ENCODE measurements at places on chromosomes 13 and 19. TPM values are rescaled to one million over a fixed set of nuclear protein-coding genes. Genes with fewer than 3 reads are reported as not detected.

The C13orf42 gene
- total RNA-seq = not detected

The NCR1 gene
- not detected for total RNA-seq

- DNase-seq = no peak
Observed at GRCh38 chr19:6608940-6609339, 18.0 kb upstream of the CD70 start.

DNA sequence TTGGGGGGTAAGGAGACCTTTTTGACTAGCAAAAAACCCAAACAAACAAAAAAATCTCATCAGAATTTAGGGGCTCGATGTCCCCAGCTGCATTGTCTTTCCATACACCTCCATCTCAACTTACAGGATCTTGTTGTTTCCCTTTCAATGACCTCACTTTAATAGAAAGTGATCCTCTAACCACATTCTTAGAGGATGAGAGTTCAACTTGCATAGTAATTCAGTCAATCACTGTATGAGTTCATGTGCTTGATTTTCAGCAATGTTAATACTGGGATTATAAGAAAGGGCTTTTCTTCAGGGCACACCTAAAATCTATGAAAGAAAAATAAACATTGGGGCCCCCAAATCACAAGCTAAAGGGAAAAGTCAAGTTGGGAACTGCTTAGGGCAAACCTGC lies 1512.0 kb downstream of the SLITRK1 start:
- no peak for DNase-seq

DNA sequence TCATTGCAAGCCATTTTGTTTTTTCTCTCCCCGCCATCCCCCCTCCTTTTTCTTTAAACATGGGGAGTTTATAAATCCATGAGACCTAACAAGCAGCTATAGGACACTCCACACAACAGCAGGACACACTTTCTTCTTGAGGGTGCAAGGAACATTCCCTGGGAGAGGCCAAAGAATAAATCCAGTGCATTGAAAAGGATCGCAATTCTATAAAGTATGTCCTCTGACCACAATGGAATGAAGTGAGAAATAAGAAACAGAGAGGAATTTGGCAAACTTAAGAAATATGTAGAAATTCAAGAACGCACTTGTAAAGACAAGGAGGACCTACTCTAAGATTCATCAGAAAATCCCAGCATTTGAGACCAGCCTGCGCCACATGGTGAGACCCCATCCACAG lies 11.9 kb downstream of the KLF2 start:
- DNase-seq = no peak

DNA sequence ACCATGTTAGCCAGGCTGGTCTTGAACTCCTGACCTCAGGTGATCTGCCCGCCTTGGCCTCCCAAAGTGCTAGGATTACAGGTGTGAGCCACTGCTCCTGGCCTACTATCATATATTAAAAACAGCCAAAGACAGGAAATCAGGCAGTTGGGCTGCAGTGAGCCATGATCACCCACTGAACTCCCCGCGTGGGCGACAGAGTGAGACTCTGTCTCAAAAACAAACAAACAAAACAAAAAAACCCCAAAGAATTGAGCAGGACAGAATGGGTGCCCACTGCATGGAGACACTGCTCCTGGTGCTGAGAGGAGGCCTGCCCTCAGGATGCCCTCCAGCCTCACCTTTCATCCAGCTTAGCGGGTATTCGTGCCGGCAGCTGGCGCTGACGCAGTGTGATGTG lies 5.2 kb upstream of the RINL start:
- no peak for DNase-seq

The FCAR gene
- total RNA-seq = 0.95 TPM

DNA sequence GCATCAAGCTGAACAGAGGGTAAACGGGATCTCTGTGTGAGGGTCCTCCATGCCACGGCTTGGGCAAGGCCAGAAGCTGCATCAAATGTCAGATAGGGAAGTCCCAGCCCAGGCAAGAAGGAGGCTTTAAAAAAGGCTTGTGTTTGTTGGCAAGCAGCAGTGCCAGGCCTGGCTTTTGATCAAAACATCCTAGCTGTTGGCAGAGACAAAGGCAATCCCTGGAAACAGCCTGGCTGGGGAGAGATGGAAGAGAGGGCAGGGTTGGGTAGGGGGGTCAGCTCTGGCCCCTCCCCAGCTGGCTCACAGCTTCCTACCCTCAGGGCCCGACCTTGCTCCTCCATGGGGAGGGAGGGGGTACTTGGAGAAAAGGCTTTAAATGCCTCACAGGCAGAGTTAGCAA lies 61.8 kb upstream of the KCTD15 start:
- DNase-seq = peak; percentile 56

DNA sequence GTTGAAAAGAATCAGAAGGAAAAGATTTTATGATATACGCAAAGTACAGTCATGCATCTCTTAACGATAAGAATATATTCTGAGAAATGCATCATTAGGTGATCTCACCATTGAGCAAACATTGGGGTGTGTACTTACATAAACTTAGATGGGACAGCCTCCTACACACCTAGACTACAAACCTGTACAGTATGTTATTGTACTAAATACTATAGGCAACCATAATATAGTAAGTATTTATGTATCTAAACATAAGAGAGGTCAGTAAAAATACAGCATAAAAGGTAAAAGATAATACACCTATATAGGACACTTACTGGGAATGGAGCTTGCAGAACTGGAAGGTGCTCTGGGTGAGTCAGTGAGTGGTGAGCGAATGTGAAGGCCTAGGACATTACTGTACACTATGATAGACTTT lies 254.6 kb downstream of the SPRY2 start:
- no peak for DNase-seq

The MCEMP1 gene
- not detected for total RNA-seq

- DNase-seq = no peak
Observed at GRCh38 chr13:70249332-70250064, 141.2 kb upstream of the KLHL1 start.

- no peak for DNase-seq
Observed at GRCh38 chr19:48940902-48941301, 7.4 kb downstream of the DHDH start.

The TRAPPC6A gene
- 28.6 TPM for total RNA-seq

The ADAMTS10 gene
- 4.7 TPM for total RNA-seq

- DNase-seq = no peak
Observed at GRCh38 chr13:49084961-49085360, 109.2 kb downstream of the FNDC3A start.

DNA sequence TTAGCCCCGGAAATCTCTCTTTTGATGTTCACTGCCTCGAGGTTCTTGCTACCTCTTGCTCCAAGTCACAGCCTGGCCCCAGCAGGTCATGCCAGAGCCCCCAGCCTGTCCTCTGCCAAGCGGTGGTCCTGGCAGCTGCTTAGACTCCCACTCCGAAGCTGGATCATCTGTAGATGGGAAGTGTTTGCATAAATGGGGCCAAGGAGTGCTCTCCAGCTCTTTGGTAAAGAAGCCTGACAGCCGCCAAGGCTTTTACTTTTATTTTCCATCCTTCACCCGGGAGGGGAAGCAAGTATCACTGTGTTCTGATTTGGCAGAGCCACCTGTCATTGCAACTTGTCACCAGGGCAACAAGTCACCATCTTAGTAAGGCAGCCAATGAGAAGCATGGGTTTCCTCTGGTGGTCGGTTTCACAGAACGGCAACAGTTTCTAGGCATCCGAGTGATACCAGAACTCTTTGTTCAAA lies 10.6 kb upstream of the RETN start:
- DNase-seq = no peak

The STOML3 gene
- not detected for total RNA-seq

- no peak for DNase-seq
Observed at GRCh38 chr19:4678881-4679790, 9.0 kb upstream of the MYDGF start.

DNA sequence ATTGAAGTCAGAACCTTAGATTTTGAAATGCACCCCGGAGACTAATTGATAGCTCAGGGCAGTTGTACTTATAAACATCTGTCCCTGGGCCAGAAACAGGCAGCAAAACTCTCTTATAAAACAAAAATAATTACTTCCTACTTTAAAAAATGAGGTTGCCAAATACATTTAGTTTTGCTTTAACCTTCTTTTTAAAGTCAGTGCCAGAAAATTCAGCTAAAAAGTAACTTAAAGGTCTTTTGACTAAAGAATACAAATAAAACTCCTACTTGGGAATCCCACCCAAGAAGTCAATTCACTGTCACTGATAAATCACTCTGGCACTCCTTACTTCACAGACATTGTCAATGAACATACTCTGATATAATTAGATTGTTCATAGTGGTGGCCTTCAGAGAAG lies 60.7 kb downstream of the DOCK9 start:
- no peak for DNase-seq

DNA sequence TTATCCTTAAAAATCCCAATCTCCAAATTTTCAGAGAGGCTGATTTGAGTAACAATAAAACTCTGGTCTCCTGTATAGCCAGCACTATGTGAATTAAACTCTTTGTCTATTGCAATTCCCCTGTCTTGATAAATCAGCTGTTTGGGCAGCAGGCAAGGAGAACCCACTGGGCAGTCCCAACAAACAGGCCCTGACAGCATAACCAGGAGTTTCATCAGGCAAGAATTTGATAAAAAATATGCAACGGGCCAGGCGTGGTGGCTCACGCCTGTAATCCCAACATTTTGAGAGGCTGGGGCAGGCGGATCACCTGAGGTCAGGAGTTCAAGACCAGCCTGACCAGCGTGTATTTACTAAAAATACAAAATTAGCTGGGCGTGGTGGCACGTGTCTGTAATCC lies 42.1 kb downstream of the STK24 start:
- DNase-seq = no peak

- no peak for DNase-seq
Observed at GRCh38 chr13:28421676-28422410, 73.1 kb downstream of the FLT1 start.

DNA sequence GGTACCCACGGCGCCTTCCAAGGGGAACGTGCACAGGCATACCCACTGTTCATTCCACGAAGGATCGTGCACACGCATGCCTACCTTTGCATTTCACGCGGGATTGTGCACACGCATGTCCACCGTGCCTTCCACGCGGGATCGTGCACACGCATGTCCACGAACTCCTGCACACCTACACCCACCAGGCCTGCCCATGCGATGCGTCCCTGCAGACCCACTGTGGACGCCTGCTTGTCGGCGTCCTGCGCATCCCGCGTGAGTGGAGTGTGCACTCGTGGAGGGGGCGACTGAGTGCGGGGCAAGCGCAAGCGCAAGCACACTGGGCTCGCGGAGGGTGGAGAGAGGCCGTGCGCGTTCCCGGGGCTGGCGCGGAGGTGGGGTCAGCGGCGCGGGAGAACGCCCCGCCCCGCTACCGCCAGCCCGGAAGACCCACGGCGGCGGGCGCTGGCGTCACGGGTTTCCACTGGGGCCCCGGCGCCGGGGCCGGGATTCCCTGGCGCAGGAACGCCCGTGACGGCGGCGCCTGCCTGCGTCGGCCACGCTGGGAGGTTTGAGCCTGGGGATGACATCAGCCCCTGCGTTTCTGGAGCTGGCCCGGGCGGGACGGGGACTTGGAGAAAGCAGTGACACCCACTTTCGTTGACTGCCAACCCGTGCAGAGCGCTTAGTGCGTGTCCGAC lies 18.7 kb downstream of the GADD45B start:
- DNase-seq = no peak

DNA sequence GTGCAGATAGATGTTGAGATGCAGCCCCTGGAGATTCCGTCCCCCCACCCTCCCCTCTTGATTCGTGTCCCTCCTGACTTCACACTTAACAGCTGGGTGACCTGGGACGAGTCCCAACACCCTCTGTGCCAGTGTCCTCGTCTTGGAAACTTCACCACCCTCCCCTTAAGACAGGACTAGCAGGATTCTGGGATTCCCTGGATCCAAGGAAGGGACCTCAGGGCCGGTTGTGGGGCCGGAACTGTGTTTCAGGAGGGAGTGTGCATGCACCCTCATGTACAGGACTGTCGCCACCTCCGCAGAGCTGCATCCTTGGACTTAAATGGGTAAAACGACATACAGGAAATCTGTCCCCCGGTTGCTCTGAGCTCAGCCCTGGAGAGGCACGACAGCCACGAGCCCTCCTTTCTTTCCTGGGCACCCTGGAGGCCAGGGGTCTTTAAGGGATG lies 990 bp downstream of the MYO9B start:
- no peak for DNase-seq

DNA sequence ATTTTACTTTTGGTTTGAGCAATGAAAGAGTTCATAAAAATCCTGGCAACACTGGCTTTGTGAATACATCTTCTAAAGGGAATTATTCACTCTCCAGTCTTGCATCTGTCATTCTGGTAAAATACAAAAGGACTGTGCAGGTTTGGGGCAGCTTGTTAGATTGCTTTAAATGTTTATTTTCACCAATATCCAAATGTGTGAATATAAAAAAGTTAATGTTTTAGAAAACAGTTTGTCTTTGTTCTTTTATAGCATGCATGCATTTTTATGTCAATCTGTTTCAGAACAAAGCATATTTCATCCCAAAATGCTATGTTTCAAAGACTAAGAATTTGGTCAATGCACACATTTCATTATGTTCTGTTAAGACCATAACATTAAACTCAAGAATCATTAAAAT lies 1145.4 kb downstream of the OLFM4 start:
- DNase-seq = no peak

The CLEC4M gene
- total RNA-seq = not detected

GRCh38 chr19:43656436-43656835 lies 13.5 kb downstream of the PLAUR start:
- DNase-seq = no peak
